ENCODE measurements at places on chromosomes 3 and 15.

GRCh38 chr15:68559345-68560310 lies 19.2 kb upstream of the CORO2B start:
- DNase-seq: peak; percentile 89

DNA sequence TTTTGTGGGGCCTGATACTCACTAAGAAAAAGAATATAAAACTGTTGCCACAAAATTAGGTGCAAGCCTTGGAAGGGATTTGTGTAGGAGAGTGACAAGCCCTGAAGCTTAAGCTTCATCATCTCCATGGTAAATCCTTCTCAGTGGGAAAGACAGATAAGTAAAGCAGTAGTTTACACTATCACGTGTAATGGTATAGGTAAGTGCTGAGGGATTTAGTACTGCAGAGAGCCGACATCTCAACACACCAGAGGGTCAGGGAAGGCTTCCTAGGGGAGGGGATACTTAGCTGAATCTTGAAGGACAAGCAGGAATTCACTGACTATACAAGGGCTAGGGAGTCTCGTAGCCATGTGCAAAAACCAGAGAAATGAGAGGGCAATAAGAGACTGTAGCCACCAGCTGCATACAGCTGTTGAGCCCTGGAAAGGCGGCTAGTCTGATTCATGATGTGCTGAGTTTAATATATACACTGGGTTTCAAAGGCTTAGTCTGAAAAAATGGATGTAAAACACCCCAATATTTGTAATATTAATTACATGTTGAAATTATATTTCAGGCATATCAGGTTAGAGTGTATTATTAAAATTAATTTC lies 11.1 kb downstream of the SLC24A1 start:
- DNase-seq: no peak

DNA sequence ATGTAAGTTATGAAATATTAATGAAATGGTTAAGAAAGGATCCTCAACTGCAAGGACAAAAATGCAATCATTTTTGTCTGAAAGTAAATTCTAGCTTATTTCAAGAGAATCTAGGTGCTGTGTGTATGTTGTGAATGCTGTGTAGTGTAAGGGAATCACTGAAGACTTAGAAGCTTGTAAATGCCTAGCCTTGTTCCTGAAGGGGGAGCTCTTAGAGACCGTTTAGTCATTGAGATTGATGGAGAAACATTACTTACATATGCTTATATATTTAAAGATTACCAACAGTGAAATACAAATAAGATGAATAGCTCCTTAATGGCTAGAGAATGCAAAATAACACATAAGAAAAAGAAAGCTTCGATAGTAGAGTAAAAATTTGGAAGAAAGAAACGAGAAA lies 67.9 kb downstream of the CNTN4 start:
- DNase-seq: peak; percentile 20

DNA sequence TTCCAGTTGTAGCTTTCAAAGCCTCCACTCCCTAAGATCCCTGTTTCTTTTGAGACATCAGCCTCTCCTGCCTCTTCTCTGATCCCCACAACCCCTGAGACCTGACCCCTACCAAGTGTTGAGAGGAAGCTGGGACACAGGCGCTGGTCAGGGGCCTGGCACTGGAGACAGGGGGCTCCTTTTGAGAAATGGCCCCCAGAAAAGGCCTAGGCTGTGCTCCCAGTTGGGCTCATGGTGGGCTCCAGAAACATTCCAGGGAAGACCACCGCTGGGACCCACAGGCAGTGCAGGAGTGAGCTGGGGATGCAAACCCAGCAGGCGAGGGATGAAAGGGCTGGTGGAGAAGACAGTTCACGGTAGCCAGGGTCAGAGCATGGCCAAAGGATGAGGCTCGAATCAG lies 16.6 kb downstream of the SSUH2 start:
- no peak for DNase-seq

DNA sequence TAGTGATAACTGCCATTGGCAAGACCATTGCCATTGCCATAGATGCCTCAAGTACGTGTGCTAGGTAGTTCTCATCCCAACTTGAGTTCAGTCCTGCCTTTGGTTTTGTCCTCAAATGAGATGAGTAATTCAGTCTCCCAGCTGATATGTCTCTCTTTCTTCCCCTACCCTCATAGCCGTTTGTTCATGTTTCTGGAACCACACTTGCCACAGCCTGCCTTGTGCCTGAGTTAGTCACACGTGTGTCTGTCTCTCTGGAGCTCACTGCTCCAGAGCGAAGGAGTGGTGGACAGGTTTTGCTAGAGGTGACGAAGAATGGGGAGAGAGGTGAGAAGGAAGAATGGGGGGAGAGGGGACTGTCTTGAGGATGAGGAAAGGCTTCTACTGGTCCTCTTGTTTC lies 88.0 kb upstream of the IGF1R start:
- no peak for DNase-seq

DNA sequence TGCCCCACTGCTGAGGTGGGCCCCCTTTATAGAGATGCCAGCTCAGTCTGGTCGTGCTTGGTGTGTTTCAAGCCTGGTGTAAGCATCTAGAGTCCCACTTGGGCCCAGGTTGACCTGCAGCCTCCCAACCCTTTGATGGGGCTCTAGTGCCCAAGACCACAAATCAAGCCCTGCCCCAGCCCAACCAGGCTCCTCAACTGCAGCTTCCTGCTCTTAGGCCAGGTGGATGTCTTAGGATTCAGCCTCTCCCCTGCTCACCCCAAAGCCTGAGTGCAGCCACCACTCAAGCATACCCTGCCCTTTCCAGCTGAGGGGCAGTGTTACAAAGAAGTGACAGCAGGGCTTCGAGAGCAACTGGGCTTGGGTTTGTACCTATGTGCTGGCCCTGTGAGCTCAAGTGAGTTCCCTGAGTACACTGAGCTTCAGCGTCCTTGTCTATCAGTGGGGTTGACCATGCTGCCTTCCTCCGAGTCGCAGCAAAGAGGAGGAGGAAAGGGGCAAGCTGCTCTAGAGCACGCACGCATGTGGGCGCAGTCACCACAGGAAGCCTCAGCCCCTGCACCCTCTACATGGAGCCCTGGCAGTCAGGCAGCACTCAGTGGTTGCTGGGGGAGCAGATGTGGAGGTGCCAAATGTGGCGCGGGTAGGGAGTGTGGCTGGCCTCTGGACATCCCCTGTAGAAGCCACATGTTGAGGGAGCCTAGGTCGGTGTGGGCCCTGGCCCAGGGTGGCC lies 120.7 kb downstream of the EEFSEC start:
- no peak for DNase-seq

DNA sequence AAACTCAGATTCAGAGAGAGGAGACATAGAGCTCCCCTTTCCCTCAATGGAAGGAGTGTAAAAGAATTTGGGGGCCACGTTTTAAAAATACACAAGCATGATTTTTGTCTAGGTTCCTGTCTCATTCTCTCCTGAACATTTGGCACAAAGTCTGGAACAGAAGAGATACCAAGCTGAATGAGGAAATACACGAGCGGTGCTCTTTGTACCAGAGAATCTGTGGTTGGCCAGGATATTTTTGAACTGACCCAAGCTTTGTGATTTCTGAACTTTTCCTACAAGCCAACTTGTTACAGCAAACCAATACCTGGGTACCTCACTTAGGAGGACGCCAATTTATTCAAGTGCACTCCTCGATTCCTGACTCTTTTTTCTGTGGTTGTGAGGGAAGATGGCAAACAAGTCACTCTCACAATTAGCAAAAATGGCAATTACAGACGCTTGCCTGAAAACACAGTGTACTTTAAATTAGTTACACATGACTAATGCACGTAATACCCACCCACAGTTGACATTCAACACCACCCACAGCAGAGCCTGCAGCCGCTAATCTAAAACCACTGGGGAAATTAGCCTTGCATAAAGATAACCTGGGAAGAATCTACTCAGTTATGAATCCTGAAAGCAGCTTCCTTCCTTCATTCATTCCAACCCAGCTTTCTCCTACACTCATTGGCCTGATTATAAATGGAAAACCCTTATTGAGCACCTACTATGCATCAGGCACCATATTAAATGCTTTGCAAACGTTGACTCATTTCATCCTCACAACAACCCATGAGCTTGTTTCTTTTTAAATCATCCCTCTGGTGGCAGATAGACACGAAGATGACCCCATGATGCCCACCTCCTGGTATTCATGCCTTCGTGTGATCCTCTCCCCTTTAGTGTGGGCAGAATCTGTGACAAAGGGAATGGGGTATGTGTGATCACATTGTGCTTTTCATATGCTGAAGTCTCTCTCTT lies 293.5 kb downstream of the KBTBD8 start:
- DNase-seq: no peak

- DNase-seq: no peak
Measured at GRCh38 chr3:172076212-172076611, 36.8 kb downstream of the FNDC3B start.

DNA sequence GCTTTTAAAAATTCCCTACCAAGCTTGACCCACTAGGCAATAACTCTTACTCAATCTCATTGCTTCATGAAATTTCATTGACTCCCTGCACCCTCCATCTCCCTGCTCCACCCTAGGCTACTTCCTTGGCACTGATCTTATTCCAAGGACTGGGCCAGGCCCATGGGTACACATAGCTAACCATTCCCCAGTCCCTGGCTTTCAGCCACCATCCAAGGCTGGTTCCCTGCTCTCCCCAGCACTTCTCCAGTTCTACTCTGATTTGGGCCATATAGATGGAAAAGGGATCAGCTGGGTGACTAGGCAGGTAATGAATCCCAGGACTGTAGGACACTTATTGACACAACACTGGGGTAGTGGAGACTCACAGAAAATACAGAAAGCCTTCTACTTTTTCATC lies 88.1 kb upstream of the NEO1 start:
- no peak for DNase-seq

- no peak for DNase-seq
Measured at GRCh38 chr3:75303741-75304140, 360.4 kb upstream of the FRG2C start.

DNA sequence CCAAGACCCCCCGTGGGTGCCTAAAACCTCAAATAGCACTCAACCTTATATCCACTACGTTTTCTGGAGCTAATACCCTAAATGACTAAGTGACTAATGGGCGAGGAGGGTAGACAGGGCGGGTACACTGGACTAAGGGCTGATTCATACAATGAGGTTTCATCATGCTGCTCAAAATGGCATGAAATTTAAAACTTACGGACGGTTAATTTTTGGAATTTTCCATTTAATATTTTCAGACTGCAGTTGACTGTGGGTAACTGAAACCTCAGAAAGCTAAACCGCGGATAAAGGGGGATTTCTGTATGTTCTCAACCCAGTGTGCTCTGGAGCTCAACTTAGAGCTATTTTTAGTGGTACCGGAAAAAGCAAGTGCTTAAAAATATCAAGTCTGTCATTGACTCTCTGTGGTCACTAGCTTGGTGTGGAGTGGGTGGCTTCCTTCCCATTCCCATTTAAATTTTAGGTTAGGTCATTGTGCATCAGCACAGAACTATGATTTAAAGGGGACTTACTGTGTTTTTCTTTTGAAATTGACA lies 72.9 kb downstream of the LRRC28 start:
- DNase-seq: no peak

All from NT2/D1 (cell line).